Body of pancreas (tissue), 4 donors: ENCODE measurements at places on chromosomes 7 and 10. TPM values are rescaled to one million over a fixed set of nuclear protein-coding genes. Genes with fewer than 3 reads are reported as not detected.

DNA sequence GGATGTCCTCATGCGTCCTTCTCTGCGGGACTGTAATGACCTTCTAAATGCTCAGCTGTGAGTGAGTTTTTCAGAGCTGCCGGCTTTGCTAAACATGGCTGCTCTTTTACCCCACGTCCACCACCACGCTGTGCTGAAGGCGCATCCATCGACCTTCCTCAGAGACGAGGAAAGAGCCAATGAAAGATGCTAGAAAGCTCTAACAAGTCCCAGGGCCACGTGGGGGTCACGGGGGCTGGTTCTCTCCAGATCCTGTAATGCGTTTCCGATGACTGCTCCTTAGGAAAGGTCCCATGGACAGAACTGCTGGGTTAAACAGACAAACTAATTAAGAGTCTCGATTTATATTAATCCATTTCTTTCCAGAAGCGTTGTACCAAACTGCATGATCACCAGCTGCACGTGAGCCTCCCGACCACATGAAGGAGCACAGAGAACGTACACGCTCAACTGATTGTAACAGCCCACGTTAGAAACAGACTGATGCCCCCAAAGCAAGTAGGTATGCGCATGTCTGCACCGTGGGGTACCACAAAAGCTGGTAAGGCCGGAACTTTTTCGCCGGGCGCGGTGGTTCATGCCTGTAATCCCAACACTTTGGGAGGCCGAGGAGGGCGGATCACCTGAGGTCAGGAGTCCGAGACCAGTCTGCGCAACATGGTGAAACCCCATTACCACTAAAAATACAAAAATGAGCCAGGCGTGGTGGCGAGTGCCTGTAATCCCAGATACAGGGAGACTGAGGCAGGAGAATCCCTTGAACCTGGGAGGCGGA, 109.6 kb downstream of the TCERG1L start:
- no peaks in the 10 kb centered on the region for H3K36me3 ChIP-seq
- H3K4me3 ChIP-seq: no peak overlapping the region
- DNase-seq: no peak
- H3K27me3 ChIP-seq: no peaks in the 10 kb centered on the region
- H3K27ac ChIP-seq: no peak overlapping the region

- no peak for DNase-seq
- H3K4me1 ChIP-seq: no peaks in the 10 kb centered on the region
- H3K27me3 ChIP-seq: no peaks in the 10 kb centered on the region
- H3K27ac ChIP-seq: no peak overlapping the region
- H3K36me3 ChIP-seq: peaks cover 30% of the 10 kb centered on the region
- H3K4me3 ChIP-seq: no peak overlapping the region
Observed at GRCh38 chr7:143304938-143305337, 11.0 kb upstream of the CLCN1 start.

DNA sequence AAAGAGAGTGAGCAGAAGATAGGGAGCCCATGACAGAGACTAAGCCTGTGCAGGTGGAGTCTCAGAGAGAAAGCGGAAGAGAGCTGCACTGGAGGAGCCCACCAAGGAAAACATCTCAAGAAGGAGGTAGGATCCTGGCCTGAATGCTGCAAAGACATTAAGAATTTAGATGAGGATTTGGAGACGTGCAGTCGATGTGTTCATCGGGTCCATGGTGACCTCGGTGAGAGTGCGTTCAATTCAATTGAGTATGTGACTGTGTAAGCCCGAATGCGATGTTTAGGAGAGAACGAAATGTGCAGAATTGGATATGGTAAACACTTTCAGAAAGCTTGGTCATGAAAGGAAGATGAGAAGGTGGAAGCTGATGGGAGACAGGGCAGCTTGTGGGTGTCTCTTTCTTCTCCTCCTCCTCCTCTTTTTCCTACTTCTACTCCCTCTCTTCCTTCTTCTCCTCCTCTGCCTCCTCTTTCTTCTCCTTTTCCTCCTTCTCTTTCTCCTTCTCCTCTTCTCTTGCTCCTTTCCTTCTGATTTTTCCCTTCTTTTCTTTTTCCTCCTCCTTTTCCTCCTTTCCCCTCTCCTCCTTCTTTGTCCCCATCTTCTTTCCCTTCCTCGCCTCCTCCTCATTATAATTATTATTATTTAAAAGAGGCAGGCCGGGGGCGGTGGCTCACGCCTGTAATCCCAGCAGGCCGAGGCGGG, 276.0 kb downstream of the RPS24 start:
- H3K4me1 ChIP-seq: no peaks in the 10 kb centered on the region
- H3K36me3 ChIP-seq: no peaks in the 10 kb centered on the region
- no peak overlapping the region for H3K4me3 ChIP-seq
- H3K27me3 ChIP-seq: no peaks in the 10 kb centered on the region
- no peak overlapping the region for H3K27ac ChIP-seq

DNA sequence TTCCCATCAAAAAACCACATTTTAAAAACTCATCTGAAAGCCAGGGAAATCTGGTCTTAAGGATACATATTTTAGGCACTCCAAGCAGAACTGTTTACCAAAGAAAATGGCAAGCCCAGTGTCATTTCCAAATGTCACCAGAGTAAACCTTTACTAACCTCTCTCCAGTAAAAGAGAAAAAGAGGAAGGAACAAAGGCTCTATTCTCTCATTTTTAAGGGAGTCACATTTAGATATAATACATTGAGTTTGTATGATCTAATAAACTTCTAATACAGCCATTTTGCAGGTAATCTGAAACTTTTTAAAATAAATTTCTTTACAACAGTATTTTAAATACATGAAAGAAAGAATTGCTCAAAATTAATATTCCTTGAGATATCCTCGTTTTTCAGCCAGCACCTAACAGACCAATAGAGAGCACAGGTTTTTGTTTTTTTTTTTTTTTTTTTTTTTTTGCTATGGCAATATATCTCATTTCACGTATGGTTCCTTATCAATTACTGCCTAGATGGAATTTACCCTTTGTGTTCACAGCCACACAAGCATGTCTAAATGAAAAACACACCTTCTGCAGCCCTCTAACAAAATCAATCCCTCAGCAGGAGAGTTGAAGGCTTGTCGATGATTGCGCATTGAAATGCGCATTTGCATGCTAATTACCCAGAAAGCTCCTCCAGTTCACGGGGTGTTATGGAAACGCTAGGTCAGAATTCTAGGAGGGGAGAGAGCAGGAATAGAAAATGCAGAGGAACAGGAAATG, 39.8 kb upstream of the MSRB2 start:
- H3K27ac ChIP-seq: no peak overlapping the region
- H3K4me3 ChIP-seq: no peak overlapping the region
- DNase-seq: no peak

NODAL gene
- total RNA-seq: not detected

DNA sequence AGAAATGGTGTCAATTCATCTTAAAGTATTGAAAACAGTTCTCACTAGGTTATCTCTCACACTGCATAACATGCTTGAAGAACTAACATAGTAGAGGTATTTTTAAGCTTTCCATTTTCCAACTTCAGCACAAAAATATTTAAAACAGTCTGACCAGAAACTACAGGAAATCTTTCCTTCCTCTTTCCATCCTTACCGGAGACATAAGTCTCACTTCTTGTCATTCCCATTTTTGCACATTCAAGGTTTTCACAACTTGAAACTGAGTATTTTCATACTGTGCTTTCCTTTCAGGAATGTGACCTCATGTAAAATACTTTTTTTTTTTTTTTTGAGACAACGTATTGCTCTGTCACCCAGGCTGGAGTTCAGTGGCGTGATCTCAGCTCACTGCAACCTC, 45.2 kb downstream of the ARHGAP12 start:
- H3K27me3 ChIP-seq: no peaks in the 10 kb centered on the region
- no peak overlapping the region for H3K4me3 ChIP-seq
- H3K4me1 ChIP-seq: peaks cover 28% of the 10 kb centered on the region
- no peak overlapping the region for H3K27ac ChIP-seq
- no peaks in the 10 kb centered on the region for H3K36me3 ChIP-seq

DNA sequence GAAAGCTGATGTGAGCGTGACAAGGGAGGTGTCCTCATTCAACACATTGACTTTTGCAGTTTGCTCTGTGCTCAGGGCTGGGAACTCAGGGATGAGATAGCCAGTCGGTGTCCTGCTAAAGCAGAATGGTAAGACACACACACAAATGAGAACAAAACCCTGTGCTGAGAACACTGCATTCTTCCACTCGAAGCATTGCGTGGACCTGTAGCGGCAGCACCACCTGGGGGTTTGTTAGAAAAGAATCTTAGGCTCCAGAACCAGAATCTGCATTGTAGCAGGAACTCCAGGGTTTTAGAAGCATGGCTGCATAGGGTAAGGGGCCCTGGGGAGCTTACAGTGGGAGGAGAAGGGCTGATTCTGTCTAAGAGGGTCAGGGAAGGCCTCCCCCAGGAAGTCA, 21.5 kb upstream of the OGDHL start:
- H3K27ac ChIP-seq: no peak overlapping the region
- H3K4me3 ChIP-seq: no peak overlapping the region
